ENCODE measurements at places on chromosomes 3 and 15.
A peak's percentile ranks its signal among the peaks of the same experiment; 100 is the strongest.

- no peak for DNase-seq
Observed at GRCh38 chr15:80749589-80749988, 29.6 kb upstream of the CEMIP start.

GRCh38 chr3:24229468-24230221 lies 265.0 kb downstream of the THRB start:
- DNase-seq: no peak

DNA sequence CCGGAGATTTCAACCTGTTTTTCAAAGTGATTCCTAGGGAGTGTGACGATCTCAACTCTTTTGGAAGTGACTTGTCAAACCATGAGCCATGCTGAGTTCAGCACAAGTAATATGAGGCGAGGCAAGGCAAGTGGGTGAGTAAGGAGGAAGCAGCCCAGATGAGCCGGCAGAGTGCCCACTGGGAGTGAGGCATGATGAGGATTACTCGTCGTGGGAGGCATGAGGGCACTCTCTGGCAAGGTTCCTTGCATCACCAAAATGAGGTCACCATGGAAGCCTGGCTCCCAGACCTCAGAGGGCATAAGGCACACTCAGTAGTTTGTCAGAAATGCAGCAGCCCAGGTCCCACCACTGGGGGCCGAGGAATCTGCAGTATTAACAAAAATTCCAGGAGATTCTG lies 636.1 kb downstream of the MAGI1 start:
- peak; percentile 42 for DNase-seq

GRCh38 chr15:58771621-58772250 lies 634 bp downstream of the MINDY2 start:
- no peak for DNase-seq

DNA sequence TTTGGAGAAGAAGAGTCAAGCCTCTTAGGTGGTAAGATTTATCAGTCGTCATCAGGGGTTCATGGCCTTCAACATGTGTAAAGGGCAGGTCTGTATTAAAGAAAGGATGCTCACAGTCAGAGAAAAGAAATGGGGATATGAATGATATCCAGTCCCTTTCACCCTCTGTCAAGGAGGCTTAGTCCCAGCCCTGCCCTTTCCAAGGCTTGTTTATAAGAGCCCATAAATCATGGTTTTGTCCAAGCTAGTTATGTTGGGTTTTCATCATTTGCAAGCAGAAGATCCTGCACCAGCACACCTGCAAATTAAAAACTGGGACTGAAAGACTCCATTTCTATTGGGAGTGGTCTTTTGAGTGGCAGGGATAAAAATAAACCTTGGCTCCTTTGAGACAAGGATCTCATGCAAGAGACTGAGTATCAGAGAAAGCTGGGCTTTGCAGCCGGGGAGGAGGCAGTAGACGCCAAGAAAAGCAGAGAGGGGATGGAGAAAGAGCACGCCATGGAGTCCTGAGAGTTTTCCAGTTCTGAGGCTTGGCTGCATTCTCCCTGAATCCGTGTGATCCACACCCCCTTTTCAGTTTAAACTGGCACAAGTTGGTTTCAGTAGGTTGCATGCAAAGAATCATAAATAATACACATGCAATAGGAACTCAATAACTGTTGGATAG lies 12.6 kb upstream of the PDIA5 start:
- DNase-seq: no peak

DNA sequence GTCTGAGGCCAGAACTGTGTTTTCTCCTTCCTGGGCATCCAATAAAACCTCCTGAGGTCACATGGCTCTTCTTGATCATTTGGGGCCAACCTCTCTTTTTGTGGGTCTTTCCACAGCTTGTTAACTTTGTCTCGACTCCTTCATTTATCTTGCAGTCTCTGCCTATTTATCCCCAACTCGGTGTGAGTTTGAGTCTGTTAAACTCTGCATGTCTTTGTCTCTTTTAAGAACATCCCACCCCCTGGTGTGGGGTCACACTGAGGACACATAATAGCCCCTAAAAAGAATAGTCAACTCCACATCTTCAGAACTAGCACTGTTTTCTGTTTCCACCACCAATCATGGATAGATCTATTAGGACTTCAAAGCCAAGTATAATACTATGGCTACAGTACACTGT lies 187.2 kb downstream of the TLE3 start:
- no peak for DNase-seq

- DNase-seq: peak; percentile 28
Observed at GRCh38 chr3:31760654-31761053, 220.4 kb downstream of the OSBPL10 start.

- DNase-seq: no peak
Observed at GRCh38 chr3:131544557-131544956, 41.8 kb upstream of the MRPL3 start.

DNA sequence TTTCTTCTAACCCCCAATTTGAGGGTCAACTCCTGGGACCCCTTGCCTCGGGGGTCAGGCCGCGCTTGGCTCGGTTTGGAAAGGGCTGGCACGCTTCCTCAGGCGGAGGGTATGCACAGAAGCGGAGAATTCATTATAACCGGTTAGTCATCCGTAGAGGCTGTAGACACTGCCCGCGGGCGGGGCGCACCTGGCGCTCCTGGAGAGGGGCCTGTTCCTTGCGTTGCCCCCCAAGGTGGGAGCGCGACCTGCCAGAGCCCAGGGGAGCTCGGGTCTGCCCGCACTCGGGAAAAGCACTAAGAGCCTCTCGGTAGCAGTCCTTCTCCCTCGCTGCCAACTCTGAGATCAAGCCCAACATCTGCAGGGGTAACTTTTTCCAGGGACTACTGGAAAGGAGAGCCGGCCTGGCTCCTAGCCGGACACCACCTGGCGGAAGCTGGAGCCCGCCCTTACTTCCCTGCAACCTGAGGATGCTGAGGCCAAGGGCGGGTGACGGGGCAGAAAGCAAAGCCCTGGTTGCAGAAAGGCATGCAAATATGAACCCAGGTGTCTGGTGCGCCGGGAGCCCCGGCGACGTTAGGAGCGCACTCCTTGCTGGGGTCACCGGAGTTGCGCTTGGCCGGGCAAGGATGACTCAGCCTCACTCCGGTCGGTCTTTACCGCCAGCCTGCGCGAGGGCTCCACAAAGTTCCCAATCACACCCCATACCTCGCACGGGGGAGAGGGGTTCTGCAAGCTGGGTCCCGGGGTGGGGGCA lies 1.5 kb upstream of the CACNA2D3 start:
- DNase-seq: no peak

DNA sequence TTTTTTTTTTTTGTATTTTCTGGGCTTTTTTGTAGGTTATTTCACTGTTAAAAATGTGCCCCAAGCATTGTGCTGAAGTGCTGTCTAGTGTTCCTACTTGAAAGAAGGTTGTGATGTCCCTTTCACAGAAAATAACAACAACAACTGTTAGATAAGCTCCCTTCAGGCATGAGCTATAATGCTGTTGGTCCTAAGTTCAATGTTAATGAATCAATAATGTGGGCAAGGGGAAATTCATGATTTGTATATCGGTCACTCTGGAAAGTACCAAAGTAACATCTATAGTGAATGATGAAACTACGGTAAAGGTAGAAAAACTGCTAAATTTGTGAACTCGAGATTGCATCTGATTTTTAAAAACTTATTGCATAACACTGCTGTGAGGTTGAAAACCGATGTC lies 539.4 kb downstream of the CADM2 start:
- no peak for DNase-seq

- no peak for DNase-seq
Observed at GRCh38 chr3:196894557-196895295, 27.0 kb downstream of the SENP5 start.

- DNase-seq: peak; percentile 42
Observed at GRCh38 chr3:107600780-107601179, 78.0 kb downstream of the BBX start.

DNA sequence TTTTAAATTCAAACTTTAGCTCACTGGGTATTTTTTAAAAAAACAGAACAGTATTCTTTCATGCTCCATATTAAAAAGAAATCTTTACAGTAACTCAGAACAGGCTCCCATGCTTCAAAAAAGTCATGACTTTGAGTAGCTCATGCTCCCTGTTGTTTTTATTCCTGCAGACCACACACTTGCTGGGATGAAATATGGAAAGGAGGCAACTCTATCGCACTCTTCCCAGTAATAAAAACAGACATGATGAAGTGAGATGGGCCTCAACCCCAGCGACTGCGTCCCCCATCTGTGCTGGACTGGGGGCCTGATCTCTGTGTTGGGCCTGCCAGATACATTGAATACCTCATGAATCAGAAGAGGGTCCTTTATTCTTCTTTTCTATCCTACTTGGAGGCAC lies 58.9 kb downstream of the ARHGEF3 start:
- no peak for DNase-seq

- no peak for DNase-seq
Observed at GRCh38 chr3:152156880-152157279, 111.8 kb upstream of the MBNL1 start.

GRCh38 chr15:47339800-47340570 lies 377.3 kb upstream of the SEMA6D start:
- no peak for DNase-seq

GRCh38 chr3:84318273-84318809 lies 640.4 kb upstream of the CADM2 start:
- no peak for DNase-seq

DNA sequence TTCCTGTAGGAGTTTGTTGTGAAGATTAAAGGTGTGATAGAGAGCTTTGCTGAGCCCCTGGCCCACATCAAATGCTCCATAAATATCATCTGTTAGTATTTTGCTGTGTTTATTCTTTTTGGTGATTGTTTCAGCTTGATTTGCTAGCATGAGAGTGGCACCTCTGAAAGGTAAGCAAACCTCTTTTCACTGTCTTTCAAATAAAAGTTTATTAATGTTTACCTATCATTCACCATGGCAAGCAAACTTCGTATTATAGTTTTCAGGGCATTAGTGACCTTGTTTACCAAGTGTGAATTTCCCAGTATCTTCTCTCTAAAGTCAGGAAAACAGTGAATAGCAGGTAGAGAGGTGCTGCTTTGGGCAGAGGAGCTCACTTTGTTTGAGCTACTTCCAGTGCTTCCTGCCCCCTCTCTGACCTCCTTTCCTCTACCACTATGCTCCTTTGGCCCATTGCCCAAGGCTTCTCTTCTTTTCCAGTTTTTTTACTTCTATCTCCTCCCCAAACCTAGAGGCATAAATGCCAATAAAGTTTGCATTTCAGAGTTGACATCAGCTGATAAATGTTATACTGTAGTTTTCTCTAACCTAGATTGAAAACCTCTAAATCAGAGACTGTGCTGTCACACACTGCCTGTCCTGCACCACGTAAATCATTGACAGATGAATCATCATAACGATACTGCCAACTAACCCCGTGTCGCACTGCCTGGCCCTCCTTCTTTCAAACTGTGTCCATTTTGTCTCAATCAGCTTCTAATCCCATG lies 569.0 kb downstream of the TUSC7 start:
- no peak for DNase-seq

DNA sequence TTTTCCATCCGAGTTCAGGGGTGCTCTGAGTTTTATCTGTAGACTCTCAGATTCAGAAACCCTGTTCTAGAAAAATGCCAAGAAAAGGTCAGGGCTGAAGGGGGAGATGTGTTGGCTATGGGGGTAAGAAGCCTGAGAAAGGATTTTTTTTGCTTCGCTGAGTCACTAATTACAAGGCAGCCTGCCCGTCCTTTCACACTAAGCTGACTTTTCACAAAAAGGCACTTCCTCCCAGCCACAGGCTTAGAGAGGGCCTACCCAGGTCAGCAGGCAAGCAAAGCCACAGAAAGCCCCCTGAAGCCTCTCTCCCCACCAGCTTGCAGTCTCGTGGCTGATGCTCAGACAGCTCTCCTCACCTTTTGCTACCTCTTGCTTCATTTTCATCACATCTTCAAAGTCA lies 192.6 kb upstream of the PRICKLE2 start:
- no peak for DNase-seq

- no peak for DNase-seq
Observed at GRCh38 chr3:157859541-157859940, 246.7 kb downstream of the SHOX2 start.

GRCh38 chr3:171508206-171508605 lies 48.0 kb upstream of the TNIK start:
- DNase-seq: no peak

- DNase-seq: no peak
Observed at GRCh38 chr3:65908588-65908987, 130.1 kb downstream of the MAGI1 start.

DNA sequence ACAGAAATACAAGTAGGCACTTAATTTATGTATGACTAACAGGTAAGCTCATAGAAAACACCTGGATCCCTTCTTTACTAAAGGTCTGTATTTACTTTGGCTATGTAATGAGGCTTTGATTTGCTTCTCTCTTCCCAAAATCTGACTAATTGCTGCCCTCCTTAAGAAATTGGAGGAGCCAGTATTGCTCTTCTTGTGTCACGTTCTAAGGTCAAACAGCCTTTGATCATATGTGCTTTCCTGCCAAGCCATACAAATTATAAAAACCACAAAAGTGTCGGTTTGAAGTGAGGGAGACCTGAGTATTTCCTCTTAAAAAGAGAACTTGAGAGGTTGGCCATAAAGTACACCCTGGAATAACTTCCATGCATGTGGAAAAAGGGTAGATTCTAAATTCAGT lies 112.1 kb upstream of the MB21D2 start:
- DNase-seq: no peak

- no peak for DNase-seq
Observed at GRCh38 chr15:23647421-23648370, at the start of gene MAGEL2. Gene MAGEL2 (minus strand): TSS chr15:23647867. CDS start chr15:23647742, 125 bp downstream.

- no peak for DNase-seq
Observed at GRCh38 chr3:7728566-7729519, 772.8 kb upstream of the LMCD1 start.

- no peak for DNase-seq
Observed at GRCh38 chr15:99580076-99580475, 14.3 kb downstream of the MEF2A start.

- no peak for DNase-seq
Observed at GRCh38 chr3:194203482-194204041, 67.6 kb downstream of the HES1 start.

- no peak for DNase-seq
Observed at GRCh38 chr3:15940641-15941040, 142.9 kb upstream of the ANKRD28 start.

- no peak for DNase-seq
Observed at GRCh38 chr15:101568821-101569555, 79.5 kb upstream of the PCSK6 start.

- DNase-seq: no peak
Observed at GRCh38 chr15:93168910-93169309, 79.9 kb upstream of the RGMA start.

GRCh38 chr15:96849271-96849900 lies 518.9 kb downstream of the NR2F2 start:
- DNase-seq: peak; percentile 65

- no peak for DNase-seq
Observed at GRCh38 chr3:43686333-43686699, 4.4 kb upstream of the ABHD5 start.

- no peak for DNase-seq
Observed at GRCh38 chr15:63291507-63291906, 14.1 kb downstream of the APH1B start.

DNA sequence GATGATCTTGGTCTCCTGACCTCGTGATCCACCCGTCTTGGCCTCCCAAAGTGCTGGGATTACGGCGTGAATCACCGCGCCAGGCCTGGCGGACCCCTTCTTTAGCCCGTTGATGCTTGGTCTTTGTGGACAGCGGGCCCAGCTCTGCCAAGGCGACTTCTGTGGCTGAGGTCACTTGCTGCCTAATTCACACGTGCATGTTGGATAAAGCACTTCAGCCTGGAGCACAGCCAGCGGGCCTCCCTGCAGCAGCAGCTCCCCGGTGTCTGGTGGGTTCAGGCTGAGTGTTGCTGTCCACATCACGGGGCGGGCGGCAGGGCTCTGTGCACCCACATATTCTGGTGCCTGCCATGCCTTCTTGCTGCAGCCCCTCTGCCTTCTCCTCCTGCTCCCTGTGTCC lies 88.4 kb downstream of the DGKG start:
- no peak for DNase-seq

GRCh38 chr15:72199721-72200212 lies 2.2 kb upstream of the GRAMD2A start:
- peak; percentile 54 for DNase-seq

- DNase-seq: no peak
Observed at GRCh38 chr3:79257791-79258190, 510.0 kb downstream of the ROBO1 start.
